GM12891 (cell line): ENCODE measurements at places on chromosomes 7 and 10.

- DNase-seq: no peak
Observed at GRCh38 chr10:59635502-59636290, 74.0 kb downstream of the SLC16A9 start.

- DNase-seq: peak; percentile 35
Observed at GRCh38 chr7:132518102-132518838, 58.0 kb downstream of the PLXNA4 start.

DNA sequence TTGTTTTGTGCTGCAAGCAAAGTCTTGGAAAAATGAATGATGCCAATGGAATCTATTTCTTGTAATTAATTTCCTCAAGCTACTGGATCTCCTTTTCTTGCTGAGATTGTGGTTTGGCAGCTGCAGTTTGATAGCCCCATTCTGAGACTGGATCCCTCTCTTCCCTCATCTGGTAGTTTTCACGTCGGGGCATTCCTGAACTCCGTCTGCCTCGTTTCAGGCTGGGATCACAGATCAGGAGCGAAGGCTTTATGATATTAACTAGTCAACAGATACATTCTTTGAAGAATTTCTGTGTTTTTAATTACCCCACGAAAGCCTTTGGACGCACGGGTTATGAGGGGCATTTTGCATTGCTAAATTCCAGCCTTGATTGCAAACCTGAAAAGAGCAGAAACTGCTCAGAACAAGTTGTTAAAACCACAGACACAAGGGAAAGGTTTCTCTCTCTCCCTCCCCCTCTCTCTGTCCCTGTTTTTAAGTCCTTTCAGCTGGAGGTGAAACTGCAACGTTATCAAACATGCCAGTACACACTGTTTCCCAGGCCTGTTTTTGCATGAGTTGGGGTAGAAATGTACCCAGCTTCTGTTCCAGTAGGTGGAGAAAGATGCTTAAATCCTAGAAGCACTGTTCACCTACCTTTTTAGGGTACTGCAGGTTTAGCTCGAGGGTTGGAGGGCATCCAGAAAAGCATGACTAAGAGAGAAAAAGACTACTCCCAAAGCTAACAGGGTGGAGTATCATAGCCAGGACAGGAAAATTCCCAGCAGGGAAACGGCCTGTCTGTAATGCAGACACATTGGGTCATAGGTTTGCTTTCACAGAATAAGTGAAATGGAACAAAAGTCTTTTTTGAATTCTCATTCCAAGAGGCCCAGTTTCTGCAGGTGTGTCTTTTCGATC is 124.3 kb downstream of the CUX1 start:
- DNase-seq: no peak

DNA sequence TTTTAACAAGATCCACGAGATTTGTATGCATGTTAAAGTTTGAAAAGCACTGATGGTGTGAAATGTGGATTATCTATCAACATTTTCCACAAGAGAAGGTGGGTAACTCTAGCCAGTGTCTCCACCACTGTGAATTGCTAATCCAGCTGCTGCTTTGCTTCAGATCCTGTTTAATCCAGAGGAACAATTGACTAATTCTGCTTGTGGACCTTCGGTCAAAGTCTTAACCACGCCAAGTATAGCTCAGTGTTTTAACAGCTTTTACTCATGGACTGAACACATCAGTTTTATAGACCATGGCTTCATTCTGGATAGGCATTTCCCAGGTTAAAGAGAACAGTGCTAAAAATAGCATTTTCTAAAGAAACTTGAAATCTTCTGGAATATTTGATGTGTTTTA is 23.5 kb downstream of the ADK start:
- no peak for DNase-seq

GRCh38 chr7:24773646-24774045 is 16.4 kb upstream of the GSDME start:
- DNase-seq: no peak

- no peak for DNase-seq
Observed at GRCh38 chr7:127658970-127659630, 7.1 kb downstream of the SND1 start.

DNA sequence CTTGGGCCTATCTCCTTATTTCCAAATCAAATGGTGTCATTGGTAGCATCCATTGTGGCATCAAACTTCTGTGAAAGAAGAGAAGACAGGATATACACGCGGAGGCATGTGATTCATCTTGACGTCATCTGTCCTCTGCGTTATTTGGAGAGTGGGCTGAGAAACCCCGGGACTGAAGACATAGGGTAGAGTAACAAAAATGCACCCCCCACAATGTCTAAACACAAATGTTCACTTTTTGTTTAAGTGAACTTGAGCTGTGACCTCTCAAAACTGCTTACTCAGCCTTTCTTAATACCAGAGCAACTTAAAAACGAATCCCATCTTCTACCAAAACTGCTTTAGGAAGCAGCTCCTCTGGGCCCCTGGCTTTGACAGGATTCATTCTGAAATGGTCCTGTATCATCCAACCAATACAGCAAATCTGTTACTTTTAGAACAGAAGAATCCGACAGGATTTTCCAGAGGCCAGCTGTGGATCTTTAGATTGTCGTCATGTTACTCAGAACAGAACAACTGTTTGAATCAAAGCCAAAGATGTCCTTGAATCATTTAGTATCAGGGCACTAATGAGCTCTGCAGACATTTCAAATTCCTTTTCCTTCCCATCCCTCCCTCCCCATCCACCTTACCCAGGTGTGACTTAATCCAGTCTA is 438.1 kb downstream of the SUGCT start:
- no peak for DNase-seq

DNA sequence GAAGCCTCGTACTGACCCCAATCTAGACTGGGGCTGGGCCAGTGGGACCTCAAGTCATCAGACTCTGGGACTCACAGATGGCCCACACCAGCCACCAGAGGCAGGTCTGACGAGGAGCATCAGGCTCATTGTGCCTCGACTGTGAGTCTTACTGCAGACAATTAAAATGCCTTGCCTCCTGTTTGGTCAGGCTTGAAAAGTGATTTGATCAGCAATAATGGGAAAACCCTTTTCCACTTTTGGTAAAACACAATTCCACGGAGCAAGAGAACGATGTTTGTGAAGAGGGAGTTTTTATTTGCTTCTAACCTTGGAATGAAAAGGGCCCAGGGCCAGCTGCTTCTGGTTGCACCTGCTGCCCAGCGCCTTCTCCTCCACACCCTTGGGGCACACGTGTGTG is 43.9 kb downstream of the C10orf143 start:
- DNase-seq: no peak

DNA sequence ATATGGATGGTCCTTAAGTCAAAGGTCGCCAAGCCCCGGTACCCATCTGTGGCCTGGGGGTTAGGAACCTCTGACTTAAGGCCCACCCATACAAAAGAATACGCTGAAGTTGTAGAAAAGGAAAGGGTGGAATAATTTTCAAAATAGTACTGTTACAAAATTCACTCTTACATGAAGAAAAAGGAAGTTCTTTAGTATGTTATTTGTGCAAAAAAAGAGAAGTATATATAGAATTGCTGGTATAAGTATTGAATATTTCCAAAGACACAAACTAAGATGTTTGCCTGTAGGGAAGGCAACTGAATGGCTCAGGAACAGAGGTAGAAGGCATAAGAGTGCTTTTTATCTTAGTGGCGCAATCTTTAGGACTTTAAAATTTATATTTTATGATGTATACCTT is 78.7 kb downstream of the PRLHR start:
- no peak for DNase-seq

- DNase-seq: no peak
Observed at GRCh38 chr10:89615824-89616223, 29.2 kb downstream of the PANK1 start.
